ENCODE measurements at places on chromosomes 5 and 9.

DNA sequence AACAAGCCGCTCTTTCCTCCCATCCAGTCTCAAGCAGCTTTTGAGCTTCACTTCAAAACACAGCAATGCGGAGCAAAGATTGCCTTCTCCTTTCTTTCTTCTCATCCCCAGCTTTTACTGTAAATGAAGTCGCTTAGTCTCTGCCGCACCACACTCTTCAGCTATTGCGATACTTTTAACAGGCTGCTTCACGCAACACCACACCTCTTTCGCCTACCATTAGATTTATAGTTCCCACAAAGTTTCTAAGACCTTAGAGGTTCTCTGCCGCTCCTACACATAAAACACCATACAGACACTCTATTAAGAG, 711 bp downstream of the PGGT1B start:
- peaks cover 2% of the 10 kb centered on the region for H3K36me3 ChIP-seq
- H3K27ac ChIP-seq: peak overlapping the region; percentile 85
- H3K4me3 ChIP-seq: peak overlapping the region; percentile 93
- H3K27me3 ChIP-seq: no peaks in the 10 kb centered on the region
- H3K4me1 ChIP-seq: peaks cover 17% of the 10 kb centered on the region

DNA sequence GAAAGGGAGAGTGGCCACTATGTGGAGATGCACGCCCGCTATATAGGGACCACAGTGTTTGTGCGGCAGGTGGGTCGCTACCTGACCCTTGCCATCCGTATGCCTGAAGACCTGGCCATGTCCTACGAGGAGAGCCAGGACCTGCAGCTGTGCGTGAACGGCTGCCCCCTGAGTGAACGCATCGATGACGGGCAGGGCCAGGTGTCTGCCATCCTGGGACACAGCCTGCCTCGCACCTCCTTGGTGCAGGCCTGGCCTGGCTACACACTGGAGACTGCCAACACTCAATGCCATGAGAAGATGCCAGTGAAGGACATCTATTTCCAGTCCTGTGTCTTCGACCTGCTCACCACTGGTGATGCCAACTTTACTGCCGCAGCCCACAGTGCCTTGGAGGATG, 19.8 kb downstream of the RGMB start:
- DNase-seq: no peak
- peaks cover 11% of the 10 kb centered on the region for H3K4me1 ChIP-seq
- H3K27me3 ChIP-seq: no peaks in the 10 kb centered on the region

DNA sequence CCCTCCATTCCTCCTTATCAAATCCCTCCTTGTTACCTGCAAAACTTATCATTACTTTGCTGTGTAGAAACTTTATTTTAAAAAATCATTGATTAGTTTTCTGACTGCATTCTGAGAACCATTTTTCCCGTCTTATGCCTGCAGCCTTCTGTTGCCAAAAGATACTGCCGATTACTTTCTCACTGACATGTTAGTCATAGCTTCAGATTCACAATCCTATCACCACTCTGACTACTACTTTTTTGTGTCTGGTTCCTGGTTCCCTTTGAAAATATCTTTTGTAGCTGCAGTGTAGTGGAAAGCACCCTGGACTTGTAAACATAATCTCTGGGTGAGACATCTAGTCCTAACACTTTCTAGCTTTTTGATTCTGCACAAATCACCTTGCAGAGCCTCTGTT, 71.7 kb downstream of the NR2F1 start:
- peak; percentile 55 for DNase-seq
- no peak overlapping the region for H3K4me3 ChIP-seq
- H3K27ac ChIP-seq: no peak overlapping the region
- no peaks in the 10 kb centered on the region for H3K36me3 ChIP-seq
- no peaks in the 10 kb centered on the region for H3K4me1 ChIP-seq

- H3K27me3 ChIP-seq: no peaks in the 10 kb centered on the region
- peaks cover 10% of the 10 kb centered on the region for H3K4me1 ChIP-seq
- no peak overlapping the region for H3K27ac ChIP-seq
Observed at GRCh38 chr9:109031241-109031640, 17.9 kb upstream of the CTNNAL1 start.

DNA sequence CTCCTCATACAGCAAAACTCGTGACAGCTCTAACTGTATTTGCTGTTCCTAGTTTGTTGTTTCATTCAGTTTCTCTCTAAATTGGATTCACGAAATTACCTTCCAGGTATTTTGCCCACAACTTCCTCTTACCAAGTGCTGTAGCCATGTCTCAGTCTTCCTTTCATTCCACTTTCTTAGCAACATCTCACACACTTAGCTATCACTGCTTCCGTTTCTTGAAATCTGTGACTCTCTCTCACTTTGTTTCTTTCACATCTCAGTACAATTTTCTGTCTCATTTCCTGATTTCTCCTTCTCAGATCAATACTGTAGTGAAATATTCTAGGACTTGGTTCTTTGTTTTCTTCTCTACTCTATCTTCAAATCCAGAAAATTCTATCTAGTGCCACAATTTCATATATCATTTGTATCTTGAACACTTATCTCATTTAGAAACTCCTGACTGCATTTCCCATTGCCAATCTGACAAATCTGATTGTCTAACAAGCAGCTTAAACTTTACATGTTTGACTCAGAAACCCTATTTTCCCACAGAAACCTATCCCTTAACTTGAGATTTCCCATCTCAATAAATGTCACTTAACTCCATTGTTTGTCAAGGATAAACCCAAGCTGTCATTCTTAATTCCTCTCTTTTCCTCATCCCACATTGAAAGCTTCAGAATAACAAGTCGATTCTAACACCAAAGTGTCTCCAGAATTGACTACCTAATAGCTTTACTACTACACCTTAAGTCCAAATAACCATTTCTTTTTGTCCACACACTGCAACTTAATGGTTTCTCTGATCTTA, 303.1 kb downstream of the CDH12 start:
- no peak overlapping the region for H3K4me3 ChIP-seq
- no peaks in the 10 kb centered on the region for H3K4me1 ChIP-seq
- no peaks in the 10 kb centered on the region for H3K36me3 ChIP-seq

GRCh38 chr5:172502969-172503368, 48.6 kb upstream of the SH3PXD2B start:
- no peaks in the 10 kb centered on the region for H3K4me1 ChIP-seq
- H3K36me3 ChIP-seq: no peaks in the 10 kb centered on the region
- H3K27me3 ChIP-seq: peaks cover 20% of the 10 kb centered on the region
- no peak overlapping the region for H3K4me3 ChIP-seq
